Amniotic epithelial cell (primary cell): ENCODE measurements at places on chromosomes 3 and 15.

DNA sequence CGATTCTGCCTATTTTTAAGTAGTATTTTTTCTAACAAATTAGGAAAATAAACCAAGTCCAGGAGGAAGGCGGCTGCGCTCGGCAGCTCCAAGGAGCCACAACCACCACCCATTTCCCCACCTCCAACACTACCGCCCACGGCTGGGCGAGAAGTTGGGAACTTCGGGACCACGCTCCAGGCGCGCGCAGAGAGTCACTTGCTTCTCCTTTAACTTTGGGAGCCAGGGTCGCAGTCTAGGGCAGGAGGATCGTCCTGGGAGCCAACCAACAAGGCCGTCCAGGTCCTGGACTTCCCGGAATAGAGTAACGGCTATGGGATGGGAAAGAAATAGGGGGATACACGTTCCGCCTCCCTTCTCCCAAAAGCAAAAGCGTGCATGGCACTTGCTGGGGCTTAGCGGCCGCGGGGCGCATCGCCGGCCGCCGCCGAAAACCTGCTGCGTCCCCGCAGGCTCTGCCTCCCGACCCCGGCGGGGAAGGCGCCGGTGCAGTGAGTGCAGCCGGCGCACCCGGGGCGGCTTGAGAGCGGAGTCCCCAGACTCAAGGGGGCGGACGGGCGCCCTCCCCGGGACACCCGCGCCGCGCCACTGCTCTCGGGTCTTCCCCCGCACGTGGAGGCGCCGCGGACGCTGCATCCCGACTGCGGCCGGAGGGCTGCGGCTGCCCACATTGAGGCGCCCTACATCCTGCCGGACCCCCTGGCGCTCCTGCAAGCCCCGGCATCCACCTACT is 699 bp downstream of the MEGF11 start:
- peak; percentile 19 for DNase-seq

- no peak for DNase-seq
Measured at GRCh38 chr15:22955544-22956119, 24.5 kb downstream of the CYFIP1 start.

GRCh38 chr15:85482894-85483293 is 102.5 kb downstream of the AKAP13 start:
- DNase-seq, result peak; percentile 95

DNA sequence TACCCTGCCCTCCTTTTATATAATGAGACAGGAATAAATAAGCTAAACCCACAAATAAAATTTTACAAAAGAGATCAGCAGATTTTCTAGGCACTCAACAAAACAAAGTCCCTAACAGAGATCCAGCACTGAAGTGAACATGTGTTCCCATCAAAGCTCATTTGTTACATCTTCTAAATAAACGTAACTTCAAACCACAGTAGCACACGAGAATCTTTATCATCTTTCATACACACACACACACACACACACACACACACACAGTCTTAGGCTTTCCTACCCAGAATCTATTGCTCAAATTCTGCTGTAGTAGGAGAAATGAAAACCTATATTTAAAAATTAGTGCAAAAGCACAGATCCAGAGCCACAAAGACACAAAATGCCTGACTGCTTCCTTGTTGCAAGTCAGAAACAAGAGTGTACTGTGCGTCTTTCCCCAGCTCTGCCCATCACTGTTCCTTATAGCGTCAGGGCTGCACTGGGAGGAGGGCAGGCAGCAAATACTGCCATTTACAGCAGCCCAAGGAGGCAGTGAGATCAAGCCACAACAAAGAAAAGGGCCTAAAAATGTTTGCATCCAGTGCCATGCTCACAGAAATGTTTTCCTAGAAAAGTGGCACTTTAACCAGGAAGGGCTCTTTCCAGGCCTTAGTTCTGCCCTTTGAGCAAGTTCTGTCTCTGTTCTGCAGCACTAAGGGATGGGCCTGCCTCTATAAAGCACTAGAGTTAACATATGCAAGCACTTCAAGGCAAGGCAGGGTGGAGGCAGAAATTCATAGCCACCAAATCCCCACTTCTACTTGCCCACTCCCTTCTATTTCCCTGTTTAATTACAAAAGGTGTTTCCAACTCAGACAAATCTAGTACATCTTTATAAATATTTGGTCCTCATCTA is 6.0 kb downstream of the IP6K1 start:
- peak; percentile 52 for DNase-seq

- peak; percentile 72 for DNase-seq
Measured at GRCh38 chr15:41465822-41466421, 27.8 kb upstream of the ITPKA start.

DNA sequence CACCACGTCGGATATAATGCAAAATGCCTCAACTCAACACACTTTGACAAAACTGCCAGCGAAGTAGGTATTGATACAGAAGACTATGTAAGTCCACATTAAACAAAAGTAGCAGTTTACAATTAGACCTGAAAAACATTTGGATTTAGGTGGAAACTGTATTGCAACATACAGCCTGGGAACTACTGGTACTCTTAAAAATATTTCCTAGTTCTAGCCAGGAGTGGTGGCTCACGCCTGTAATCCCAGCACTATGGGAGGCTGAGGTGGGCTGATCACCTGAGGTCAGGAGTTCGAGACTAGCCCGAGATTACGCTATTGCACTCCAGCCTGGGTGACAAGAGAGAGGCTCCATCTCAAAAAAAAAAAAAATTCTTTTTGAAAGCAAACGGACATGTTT is 246.2 kb downstream of the ZBTB20 start:
- DNase-seq, result peak; percentile 10

DNA sequence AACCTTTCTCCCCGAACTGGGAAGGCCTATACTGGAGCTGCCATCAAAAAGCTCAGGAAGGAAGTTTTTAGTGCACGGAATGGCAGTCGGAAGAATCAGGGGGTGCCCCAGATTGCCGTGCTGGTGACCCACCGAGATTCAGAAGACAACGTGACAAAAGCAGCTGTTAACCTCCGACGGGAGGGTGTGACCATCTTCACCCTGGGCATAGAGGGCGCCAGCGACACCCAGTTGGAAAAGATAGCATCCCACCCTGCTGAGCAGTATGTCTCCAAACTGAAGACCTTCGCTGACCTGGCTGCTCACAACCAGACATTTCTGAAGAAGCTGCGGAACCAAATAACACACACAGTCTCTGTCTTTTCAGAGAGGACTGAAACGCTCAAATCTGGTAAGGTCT is 48.2 kb downstream of the COL6A6 start:
- no peak for DNase-seq

DNA sequence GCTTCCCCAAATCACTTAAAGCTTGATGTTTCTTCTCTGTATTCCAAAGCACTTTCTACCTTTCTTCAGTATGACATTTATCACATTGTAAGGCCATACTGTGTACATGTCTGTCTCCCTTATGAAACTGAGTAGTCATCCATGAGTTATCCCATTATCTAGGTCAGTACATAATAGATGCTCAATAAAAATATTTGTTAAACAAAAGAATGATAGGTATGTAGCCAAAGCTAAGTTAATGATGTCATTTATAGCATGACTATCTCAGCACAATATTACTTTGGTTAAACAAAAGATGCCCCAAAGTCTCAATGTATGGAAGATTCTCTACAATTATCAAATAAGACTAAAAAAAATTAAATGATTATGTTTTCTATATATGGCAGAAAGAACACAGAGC is 3.1 kb upstream of the TMCO5A start:
- DNase-seq, result peak; percentile 35

DNA sequence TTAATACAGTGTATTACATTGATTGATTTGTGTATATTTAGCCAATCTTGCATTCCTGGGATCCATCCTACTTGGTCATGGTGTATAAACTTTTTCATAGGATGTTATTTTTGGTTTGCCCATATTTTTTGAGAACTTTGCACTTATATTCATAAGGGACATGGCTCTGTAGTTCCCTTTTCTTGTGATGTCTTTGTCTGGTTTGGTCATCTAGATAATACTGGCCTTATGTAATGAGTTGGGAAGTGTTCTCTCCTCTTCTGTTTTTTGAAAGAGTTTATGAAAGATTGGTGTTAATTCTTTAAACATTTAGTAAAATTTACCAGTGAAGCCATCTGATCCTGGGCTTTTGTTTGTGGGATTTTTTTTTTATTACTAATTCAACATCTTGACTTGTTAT is 9.6 kb downstream of the CHST13 start:
- no peak for DNase-seq

- DNase-seq, result peak; percentile 57
Measured at GRCh38 chr3:97821287-97821773, 481 bp upstream of the CRYBG3 start.

DNA sequence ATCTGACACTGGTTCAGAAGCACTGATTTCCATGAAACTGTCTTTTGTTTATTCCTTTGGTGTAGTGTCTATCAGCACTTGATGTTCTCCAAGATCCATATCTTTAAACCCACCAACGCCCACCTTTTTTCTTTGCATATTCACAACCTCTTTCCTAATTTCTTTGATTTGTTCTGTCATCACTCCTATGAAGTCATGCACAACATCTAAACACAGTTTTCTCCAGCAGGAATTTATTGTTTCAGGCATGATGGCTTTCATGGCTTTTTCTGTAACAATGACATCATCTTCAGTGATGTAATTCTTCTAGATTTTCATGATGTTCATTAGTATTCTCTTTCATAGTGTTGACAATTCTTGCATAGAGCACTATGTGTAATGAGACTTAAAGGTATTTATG is 219.6 kb upstream of the POU1F1 start:
- DNase-seq, result no peak

- peak; percentile 68 for DNase-seq
Measured at GRCh38 chr3:11236588-11237461, 35.4 kb upstream of the ATG7 start.

DNA sequence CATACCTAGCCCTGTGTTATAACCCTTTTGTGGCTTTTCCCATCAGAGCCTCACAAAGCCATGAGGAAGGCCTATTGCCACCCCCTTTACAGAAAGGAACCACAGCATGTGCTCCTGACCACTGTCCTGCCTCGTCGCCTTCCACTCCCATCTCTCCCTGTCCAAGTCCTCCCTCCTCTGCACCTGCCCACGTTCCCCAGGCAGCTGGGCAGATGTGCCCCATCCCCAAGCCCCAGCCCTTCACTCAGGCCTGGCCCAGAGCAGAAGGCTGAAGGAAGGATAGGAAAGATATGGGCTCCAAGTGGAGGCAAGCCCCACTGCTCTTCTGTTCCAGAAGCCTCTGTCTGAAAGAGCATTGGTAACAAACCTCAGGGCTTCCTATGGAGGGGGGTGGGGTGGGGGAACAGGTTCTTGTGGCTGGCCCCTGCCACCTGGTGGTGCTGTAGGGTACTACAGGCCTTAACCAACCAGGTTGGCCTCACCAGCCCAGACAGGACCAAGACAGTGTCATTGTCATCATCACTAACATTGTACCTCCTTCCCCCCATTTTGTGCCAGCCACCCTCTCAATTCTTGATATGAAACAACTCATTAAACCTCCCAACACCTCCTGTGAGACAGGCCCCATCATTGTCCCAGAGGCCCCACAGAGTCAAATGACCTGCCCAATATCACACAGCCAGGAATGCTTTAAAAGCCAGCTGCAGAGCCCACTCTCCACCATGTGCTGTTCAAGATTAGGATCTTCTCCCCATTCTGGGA is 10.0 kb downstream of the POC1A start:
- DNase-seq, result peak; percentile 73

DNA sequence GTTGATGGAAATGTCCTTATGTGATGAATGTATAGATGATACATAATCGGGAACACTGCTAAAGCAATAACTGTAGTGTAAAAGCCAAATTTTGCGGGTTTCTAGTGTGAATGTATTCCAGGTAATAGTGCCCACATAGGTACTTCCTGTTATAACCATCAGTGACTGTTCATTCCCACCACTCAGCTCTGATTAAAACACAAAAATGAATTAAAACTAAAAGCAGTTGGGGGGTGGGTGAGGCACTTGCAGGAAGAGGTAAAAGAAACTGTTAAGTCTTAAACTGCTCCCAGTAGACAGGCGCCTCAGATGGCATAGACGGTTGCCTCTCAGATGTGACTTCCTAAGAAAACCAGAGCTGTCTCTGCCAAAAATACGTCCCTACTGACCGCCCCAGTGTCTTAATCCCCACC is 893 bp upstream of the MTHFS start:
- DNase-seq, result no peak

DNA sequence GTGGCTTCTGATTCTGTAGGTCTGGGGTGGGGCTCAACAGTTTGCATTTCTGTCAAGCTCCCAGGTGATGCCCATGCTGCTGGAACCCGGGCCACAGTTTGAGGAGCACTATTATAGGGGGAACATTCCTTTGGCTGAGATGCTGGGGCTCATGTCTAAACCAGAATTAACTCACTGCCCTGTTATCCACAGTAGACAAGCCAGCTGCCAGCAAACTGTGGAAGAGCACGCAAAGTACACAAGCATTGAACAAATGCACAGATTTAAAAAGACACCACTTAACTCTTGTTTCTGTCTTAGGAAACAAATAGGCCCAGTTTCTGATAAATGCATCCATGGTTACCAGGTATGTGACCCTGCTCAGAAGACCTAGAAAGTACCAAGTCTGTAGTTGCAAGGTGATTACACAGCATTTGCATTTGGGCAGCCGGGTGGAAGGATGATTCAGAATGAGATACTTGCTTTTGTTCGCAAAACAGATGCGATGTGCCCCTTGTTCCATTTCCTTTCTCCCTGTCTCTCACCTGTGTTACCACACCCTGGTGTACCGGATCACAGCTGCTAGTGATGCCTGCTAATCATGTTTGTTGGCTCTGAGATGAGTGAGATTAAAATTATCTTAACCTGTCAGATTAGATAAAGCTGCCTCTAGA is 12.4 kb downstream of the GYG1 start:
- no peak for DNase-seq

GRCh38 chr3:196942915-196943277 is 568 bp upstream of the NCBP2 start:
- peak; percentile 18 for DNase-seq

DNA sequence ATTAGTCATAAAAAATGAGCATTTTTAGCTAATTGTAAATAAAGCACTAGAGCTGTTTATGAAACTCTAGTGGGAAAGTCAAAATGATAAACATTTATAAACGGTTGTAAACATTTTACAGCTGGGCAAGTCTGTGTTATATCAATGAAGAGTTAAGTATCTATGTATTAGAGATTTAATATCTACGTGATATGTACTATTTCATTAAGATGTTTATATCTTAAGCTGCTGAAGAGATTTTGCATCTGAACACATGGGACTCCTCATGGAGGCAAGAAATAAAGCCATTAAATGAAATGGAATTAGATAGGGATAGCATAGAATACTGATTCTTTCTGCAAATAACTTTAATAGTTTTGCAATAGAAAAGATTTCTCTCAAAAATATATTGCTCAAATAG is 23.0 kb upstream of the CAPN7 start:
- DNase-seq, result no peak

GRCh38 chr15:65346856-65347598 is 30.8 kb downstream of the IGDCC3 start:
- no peak for DNase-seq

- no peak for DNase-seq
Measured at GRCh38 chr3:46854555-46854991, 8.7 kb downstream of the MYL3 start.

GRCh38 chr15:89077750-89078149 is 10.5 kb upstream of the ABHD2 start:
- DNase-seq, result no peak

GRCh38 chr15:82730022-82730530 is 20.4 kb upstream of the AP3B2 start:
- DNase-seq, result no peak
